Activated naive CD4-positive, alpha-beta T cell treated with anti-CD3 and anti-CD28 coated beads for 36 hours (primary cell): ENCODE measurements at places on chromosomes 5 and 9. TPM values are rescaled to one million over a fixed set of nuclear protein-coding genes. Genes with fewer than 3 reads are reported as not detected.

The BTNL9 gene
- not detected for total RNA-seq

The STC2 gene
- total RNA-seq, result 26.8 TPM

The FSD1L gene
- 0.86 TPM for total RNA-seq

The STPG3 gene
- total RNA-seq, result not detected

The CCDC180 gene
- 1.9 TPM for total RNA-seq

The SCGB3A2 gene
- total RNA-seq, result not detected

The PCDHA5 gene
- total RNA-seq, result not detected

The FOXD1 gene
- total RNA-seq, result 0.12 TPM

The SWI5 gene
- total RNA-seq, result 13.3 TPM

The SLC34A3 gene
- total RNA-seq, result not detected

The NR2F1 gene
- total RNA-seq, result not detected

The LEAP2 gene
- total RNA-seq, result 1.8 TPM

The C5orf63 gene
- total RNA-seq, result 9.4 TPM

The TICAM2 gene
- total RNA-seq, result 0.72 TPM

The CCL27 gene
- total RNA-seq, result not detected

The HTR1A gene
- not detected for total RNA-seq

The ABLIM3 gene
- total RNA-seq, result not detected

The ANKRD18A gene
- total RNA-seq, result 6.1 TPM

The STKLD1 gene
- total RNA-seq, result 0.41 TPM

The RNF183 gene
- not detected for total RNA-seq

The BNC2 gene
- not detected for total RNA-seq

The SPATA31C1 gene
- not detected for total RNA-seq

The CARTPT gene
- not detected for total RNA-seq

The FAM221B gene
- total RNA-seq, result not detected

The TRPM3 gene
- 0.02 TPM for total RNA-seq

The SPAAR gene
- not detected for total RNA-seq

The DOCK2 gene
- 192 TPM for total RNA-seq

The ASPN gene
- not detected for total RNA-seq

The CDC42SE2 gene
- 106 TPM for total RNA-seq

The SHB gene
- total RNA-seq, result 1.2 TPM

The DHFR gene
- total RNA-seq, result 112 TPM

The PDLIM4 gene
- not detected for total RNA-seq

The PROB1 gene
- 1.1 TPM for total RNA-seq

The SLU7 gene
- 34.3 TPM for total RNA-seq

The TAS2R1 gene
- not detected for total RNA-seq

The RABEPK gene
- total RNA-seq, result 19.8 TPM

The GLDC gene
- total RNA-seq, result 1.9 TPM

The CDKN2A gene
- total RNA-seq, result 0.89 TPM

The CDO1 gene
- 0.57 TPM for total RNA-seq

The PCDHA7 gene
- not detected for total RNA-seq

The PCDHB11 gene
- total RNA-seq, result not detected

The RELL2 gene
- total RNA-seq, result 21.1 TPM

The LRRC19 gene
- total RNA-seq, result not detected

The CAMK2A gene
- total RNA-seq, result not detected

The ADAMTS13 gene
- 3.0 TPM for total RNA-seq

The SHLD3 gene
- total RNA-seq, result 2.9 TPM

The SPINK7 gene
- total RNA-seq, result not detected

The ARHGEF39 gene
- 30.4 TPM for total RNA-seq

The C9 gene
- total RNA-seq, result not detected

The RAB24 gene
- total RNA-seq, result 13.2 TPM

The WNT8A gene
- total RNA-seq, result not detected

The SPOCK1 gene
- not detected for total RNA-seq

The DNAJC25 gene
- 3.9 TPM for total RNA-seq

The CLPTM1L gene
- total RNA-seq, result 48.0 TPM

The TNIP1 gene
- total RNA-seq, result 238 TPM
